ENCODE measurements at places on chromosomes 7 and 10. TPM values are rescaled to one million over a fixed set of nuclear protein-coding genes. Genes with fewer than 3 reads are reported as not detected.
A peak's percentile ranks its signal among the peaks of the same experiment; 100 is the strongest.

DNA sequence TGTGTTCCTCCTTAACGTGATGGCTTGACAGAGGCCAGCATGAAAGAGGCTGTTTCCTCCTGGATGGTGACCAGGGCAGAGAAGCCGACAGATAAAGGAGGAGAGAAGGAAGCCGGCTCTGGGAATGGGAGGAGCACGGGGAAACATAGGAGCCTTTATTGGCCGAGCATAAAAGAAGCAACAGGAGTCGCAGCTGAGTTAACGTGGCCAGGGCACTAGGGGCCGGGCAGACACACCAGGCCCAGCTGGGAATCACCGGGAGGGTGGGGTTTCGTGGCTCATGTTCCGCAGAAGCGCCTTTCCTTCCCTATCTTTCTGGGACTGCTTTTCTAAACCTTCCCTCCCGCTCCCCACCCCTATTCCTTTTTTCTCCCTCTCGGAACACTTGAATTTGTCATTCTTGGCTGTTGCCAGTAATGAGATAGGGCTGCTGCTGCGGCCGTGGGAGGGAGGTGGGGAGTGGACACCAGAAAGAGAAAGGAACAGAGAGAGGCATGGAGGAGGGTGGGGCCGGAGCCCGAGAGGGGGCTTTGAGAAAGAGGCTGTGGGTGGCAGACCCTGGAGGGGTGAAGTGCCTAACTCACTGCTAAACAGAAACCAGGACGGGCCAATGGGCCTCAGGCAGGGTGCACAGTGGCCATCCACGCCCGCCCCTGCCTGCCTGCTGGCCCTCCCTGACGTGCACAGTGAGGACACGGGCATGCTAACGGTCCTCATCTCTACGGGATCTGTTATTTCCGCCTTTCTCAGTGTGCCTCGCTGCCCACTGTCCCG is 65.2 kb downstream of the COL13A1 start:
- peak; percentile 81 for DNase-seq

- peak; percentile 52 for DNase-seq
Observed at GRCh38 chr7:38628630-38629385, 2.4 kb downstream of the AMPH start.

GRCh38 chr10:121942749-121943416 is 15.1 kb upstream of the ATE1 start:
- DNase-seq: peak; percentile 74

DNA sequence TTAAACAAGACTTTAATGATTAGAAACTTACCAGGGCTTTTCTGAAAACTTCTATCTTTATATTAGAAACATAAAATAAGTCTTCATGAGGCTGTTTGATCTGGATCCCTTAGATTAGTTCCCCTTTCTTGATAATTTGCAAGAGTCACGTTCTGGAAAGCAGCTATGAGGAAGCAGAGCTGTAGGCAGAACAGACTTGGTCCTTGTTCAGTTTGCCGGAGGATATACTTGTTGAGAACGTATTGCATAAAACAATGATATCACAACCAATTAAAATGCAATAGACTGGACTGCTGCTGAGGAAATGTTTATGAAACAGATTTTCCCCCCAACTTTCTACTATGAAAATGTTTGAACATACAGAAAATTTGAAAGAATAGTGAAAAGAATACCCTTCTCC is 2.8 kb downstream of the SAMD9L start:
- DNase-seq: no peak

DNA sequence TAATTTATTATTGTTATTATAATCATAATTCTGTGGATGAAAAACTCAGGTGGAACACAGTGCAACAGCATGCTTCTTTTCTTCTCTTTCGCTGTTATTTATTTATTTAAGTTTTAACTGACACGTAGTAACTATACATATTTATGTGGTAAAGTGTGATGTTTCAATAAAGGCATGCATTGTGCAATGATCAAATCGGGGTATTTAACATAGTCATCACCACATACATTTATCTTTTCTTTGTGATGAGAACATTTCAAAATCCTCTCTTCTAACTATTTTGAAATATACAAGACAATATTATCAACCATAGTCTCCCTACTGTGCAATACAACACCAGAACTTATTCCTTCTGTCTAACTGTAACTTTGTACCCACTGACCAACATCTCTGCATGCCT is 152.5 kb upstream of the LYZL1 start:
- no peak for DNase-seq

DNA sequence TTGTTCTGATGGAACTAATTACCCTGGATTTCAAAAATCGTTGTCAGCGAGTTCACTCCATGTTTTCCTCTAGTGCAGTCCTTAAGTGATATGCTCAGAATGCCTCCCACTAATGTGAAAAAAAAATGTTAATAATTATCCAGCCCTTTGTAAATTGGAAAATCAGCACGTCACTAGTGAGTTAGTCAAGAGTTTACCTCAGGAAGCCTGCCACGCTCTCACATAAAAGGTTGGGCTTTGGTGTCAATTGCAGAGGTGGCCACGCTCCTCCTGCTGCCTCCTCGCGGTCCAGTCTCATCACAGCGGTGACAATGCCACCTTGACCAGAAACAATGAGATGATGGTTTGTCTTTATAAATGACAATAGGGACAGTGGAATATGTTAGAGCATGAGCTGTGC is 22.5 kb downstream of the UPP1 start:
- DNase-seq: no peak

DNA sequence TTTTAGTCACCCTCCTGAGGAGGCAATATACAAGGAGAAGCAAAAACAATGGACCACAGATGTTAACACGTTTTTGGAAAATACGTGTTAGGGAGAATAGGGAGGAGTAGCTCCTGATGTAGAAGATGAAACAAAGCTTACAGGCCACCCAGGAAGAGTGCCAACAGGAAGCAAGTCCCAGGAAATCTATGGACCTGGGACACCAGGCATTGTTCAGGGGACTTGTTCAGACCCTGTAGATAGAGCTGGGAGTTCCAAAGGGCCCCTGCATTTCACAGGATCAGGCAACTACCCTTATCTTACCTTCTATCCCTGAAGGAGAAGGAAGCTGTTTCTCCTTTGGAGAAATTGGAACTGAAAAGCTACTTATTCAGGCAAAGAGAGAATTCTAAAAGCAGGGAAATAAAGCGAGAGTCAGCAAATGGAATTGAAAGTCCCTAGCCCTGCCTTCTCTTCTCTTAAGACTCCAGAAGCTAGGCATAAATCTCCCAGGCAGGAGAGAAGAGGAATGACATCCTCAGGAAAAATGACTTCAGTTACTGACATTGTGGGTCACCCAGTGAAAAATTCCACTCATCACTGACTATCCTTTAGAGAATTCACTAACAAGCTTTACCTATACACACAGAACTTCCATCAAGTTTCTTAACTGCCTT is 77.7 kb upstream of the FAM3C start:
- DNase-seq: no peak

GRCh38 chr7:43750016-43750887 is 8.2 kb upstream of the BLVRA start:
- no peak for DNase-seq

DNA sequence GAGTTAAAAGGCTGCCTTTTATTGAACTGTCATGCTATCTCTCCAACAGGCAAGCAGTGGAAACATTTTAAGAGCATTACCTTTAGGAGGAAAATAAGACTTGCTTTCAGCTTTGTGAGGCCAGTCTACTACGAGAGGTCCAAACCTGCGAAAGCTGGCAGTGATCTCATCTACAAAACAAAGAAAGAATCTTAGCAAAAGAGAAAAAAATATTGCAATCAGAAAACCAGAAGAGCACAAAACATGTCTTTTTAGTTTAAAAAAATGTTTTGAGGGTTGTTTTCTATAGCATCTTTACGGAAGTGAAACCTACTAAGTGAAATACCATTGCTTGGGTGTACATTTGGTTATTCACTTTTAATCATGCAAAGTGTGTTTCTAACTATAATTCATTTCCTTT is 147.9 kb downstream of the CPEB3 start:
- no peak for DNase-seq

GRCh38 chr7:412313-412710 is 107.3 kb downstream of the PDGFA start:
- no peak for DNase-seq

DNA sequence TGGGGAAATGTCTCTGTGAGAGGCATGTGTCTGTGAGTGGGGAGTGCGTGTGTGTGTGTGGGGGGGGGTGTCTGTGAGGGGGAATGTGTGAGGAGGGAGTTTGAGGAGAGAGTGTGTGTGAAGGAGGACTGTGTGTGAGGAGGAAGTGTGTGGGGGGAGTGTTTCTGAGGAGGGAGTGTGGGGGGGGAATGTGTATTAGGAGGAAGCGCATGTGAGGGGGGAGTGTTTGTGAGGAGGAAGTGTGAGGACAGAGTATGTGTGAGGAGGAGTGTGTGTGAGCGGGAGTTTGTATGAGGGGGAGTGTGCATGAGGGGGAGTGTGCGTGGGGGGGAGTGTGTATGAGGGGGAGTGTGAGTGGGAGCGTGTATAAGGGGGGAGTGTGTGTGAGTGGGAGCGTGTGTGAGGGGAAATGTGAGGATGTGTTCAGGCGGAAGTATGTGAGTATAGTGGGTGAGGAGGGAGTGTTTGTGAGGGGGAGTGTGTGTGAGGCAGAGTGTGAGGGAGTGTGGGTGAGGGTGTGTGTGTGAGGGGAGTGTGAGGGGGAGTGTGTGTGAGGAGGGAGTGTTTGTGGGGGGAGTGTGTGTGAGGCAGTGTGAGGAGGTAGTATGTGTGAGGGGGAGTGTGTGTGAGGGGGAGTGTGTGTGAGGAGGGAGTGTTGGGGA is 21.8 kb upstream of the PTPRN2 start:
- DNase-seq: no peak

- DNase-seq: no peak
Observed at GRCh38 chr7:138512092-138512858, 52.2 kb downstream of the TRIM24 start.

DNA sequence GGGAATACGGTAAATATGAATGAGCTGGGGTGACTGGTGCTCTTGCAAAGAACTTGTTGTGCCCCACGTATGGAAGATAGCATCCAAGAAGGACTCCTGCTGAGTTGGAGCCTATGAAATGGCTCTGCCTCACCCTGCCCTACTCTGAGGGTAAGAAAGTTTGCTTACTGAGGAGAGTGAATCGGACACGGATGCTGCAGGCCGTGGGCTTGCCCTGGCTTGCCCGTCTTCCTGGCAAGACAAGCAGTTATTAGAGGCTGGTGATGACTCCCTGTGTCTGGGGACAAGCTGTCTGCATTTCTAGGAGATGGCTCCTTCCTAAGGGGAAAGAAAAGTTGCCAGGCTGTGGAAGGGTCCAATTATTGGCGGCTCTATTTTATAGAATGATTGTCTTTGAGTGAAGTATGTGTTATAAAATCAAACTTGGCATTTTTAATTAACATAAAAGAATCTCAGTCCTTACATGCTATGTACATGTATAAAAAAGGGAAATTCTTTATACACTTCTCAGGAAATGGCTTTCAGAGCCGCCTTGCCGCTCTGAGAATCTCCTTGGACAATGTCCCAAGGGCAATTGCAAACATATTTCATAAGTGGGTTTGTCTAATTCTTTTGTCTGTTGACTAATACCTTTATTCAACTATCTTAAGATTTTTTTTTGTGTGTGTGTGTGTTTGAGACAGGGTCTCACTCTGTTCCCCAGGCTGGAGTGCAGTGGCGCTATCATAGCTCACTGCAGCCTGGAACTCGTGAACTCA is 64.6 kb downstream of the CYP26A1 start:
- DNase-seq: no peak

DNA sequence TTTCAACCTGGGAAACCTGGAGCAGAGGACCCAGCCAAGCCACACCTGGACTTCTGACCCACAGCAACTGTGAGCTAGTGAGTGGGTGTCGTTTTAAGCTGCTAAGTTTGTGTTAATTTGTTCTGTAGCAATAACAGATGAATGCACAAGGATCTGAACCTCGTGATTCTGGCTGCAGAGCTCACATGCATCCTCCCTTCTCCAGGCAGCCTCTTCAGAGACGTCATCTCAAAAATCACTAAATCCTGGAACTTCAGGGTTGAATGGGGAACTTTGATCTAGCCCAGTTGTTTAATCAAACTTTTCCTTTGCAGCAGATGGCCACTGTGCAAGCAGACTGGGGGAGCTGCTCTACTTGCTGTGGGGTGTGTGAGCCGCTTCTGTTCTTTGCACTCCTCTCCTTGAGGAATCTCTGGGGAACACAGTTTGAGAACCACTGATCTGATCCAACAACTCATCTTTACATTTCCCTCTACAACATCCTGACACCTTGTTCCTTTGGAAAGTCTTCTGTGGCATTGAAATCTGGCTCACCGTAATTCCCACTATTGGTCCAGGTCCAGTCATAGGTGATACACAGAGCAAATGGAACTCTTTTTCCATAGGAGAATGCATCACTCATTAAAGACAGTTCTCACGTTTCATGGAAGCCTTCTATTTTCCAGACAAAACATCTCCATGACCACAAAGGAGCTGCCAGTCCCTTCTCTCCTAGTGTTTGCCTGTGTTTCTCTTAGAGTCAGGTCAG is 90.3 kb downstream of the CHN2 start:
- no peak for DNase-seq

- DNase-seq: no peak
Observed at GRCh38 chr10:69445041-69445440, 6.2 kb upstream of the TSPAN15 start.

GRCh38 chr7:25908154-25908949 is 243.6 kb upstream of the NFE2L3 start:
- no peak for DNase-seq

GRCh38 chr7:119630406-119630969 is 642.5 kb upstream of the KCND2 start:
- DNase-seq: no peak

- no peak for DNase-seq
Observed at GRCh38 chr7:100367676-100368613, 5.3 kb upstream of the PILRA start.

DNA sequence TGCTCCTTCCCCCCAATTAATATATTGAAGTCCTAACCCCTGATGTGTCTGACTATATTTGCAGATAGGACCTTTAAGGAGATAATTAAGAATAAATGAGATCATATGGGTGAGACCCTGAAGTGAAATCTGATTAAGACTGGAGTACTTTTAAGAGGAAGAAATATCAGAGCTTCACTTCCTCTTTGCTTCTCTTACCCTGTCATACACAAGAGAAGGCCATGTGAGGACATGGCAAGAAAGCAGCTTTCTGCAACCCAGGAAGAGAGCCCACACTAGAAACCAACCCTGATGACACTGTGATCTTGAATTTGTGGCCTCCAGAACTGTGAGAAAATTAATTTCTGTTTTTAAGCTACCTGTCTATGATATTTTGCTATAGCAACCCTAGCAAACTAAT is 44.2 kb downstream of the JMJD1C start:
- DNase-seq: no peak

Gene INA
- 0.46 TPM for total RNA-seq

Gene SFTPA1
- total RNA-seq: not detected

Gene NPFFR1
- total RNA-seq: not detected

Gene MLXIPL
- total RNA-seq: not detected

Gene UNCX
- not detected for total RNA-seq

Gene NACAD
- 3.2 TPM for total RNA-seq

Gene GJC3
- not detected for total RNA-seq

Gene ANKRD22
- not detected for total RNA-seq

Gene RARRES2
- 11.8 TPM for total RNA-seq

Gene EN2
- total RNA-seq: 1.4 TPM

Gene AGR3
- total RNA-seq: not detected

Gene STOX1
- 0.80 TPM for total RNA-seq

Gene COBL
- 4.6 TPM for total RNA-seq

Gene HMX3
- 3.3 TPM for total RNA-seq

Gene HOXA7
- total RNA-seq: 21.7 TPM

Gene BAIAP2L1
- total RNA-seq: 11.1 TPM

Gene SPAM1
- not detected for total RNA-seq
